Suprapubic skin (tissue), 4 donors: ENCODE measurements at places on chromosomes 4 and X. TPM values are rescaled to one million over a fixed set of nuclear protein-coding genes. Genes with fewer than 3 reads are reported as not detected.

Gene MAGEE2
- not detected for total RNA-seq

- DNase-seq = no peak
- no peak overlapping the region for H3K27ac ChIP-seq
- no peak overlapping the region for H3K4me3 ChIP-seq
- H3K27me3 ChIP-seq = no peaks in the 10 kb centered on the region
These were observed 123.6 kb upstream of the TET2 start for GRCh38 chr4:105022811-105023667.

DNA sequence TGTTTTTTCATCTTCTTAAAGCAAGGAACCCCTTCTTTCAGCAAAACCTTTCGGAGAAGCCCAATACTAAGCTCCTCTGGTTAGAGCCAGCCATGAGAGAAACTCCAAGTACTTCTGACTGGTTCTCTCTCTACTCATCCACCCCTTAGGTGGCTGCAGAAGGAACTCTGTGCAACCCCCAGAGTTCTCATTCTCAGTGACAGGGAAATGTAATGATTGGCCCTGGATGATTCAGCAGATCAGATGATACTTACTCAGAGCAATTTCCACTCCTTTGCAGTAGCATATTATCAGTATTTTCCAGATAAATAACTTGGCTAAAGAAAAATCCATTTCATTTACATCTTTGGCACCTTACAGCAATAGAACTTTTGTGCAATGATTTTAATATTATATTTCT lies 3.2 kb downstream of the SPP1 start:
- H3K4me3 ChIP-seq = no peak overlapping the region
- H3K27me3 ChIP-seq = peaks cover 6% of the 10 kb centered on the region
- no peaks in the 10 kb centered on the region for H3K4me1 ChIP-seq
- no peaks in the 10 kb centered on the region for H3K36me3 ChIP-seq
- no peak for DNase-seq

DNA sequence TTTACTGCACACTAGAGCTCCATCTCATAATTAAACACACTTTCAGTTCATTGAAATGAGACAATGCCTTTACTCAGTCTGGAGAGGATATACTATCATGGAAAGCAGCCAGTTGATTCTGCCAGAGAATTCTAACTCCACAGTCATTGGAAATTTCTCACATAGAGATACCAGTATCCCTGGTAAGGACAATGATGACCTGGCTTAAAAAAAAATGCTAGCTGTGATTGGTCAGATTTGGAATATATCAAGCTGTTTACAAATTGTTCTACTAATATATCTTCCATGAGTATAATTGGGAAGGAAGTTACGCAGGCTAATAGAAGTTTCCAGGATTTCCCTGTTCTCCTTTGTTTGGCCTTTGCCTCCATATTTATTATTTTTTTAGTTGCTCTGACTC lies 34.5 kb upstream of the TLL1 start:
- DNase-seq = no peak
- H3K4me3 ChIP-seq = no peak overlapping the region
- H3K27ac ChIP-seq = no peak overlapping the region
- no peaks in the 10 kb centered on the region for H3K4me1 ChIP-seq

DNA sequence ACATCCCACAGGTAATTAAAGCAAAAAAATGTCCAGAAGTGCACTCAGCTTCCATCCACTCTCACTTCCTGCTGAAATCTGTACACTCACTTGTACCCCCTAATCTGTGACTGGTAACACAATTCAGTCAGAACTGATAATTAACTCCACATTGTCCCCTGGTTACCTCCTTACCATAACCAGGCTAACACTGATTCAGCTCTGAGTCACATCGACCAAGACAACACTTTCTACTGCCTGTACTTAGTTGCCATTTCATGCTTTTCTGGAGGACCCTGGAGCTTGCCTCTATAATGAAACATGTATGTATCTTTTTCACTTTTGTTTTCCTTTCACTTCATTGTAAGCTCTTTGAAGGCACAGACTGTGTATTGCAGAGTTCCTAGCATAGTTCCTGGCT lies 130.9 kb upstream of the GABRG1 start:
- H3K4me1 ChIP-seq = no peaks in the 10 kb centered on the region
- no peaks in the 10 kb centered on the region for H3K27me3 ChIP-seq
- H3K4me3 ChIP-seq = no peak overlapping the region
- H3K36me3 ChIP-seq = no peaks in the 10 kb centered on the region
- no peak for DNase-seq

DNA sequence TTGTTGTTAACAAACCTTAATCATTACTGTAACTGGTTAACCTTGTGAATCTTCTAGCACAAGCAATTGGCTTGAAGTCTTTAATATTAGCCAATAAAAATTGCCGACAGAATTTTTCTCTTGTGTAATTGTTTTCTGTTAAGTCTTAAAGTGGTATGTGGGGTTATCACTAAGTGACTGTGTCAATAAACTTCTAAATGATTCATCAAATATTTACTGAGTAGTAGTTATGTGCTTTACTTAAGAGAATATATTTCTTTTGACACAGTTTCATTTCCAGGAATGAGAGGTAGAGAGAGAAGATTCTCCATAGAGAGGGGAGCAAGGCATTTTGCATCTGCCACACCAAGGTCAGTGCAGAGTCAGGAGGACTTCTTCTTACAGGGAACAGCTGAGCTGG lies 2361.6 kb upstream of the AGA start:
- DNase-seq = no peak
- no peaks in the 10 kb centered on the region for H3K27me3 ChIP-seq
- no peak overlapping the region for H3K27ac ChIP-seq
- H3K4me1 ChIP-seq = no peaks in the 10 kb centered on the region
- H3K36me3 ChIP-seq = no peaks in the 10 kb centered on the region
- H3K4me3 ChIP-seq = no peak overlapping the region
